Muscle of leg (tissue), 16 donors: ENCODE measurements at places on chromosomes 4 and X. TPM values are rescaled to one million over a fixed set of nuclear protein-coding genes. Genes with fewer than 3 reads are reported as not detected.

DNA sequence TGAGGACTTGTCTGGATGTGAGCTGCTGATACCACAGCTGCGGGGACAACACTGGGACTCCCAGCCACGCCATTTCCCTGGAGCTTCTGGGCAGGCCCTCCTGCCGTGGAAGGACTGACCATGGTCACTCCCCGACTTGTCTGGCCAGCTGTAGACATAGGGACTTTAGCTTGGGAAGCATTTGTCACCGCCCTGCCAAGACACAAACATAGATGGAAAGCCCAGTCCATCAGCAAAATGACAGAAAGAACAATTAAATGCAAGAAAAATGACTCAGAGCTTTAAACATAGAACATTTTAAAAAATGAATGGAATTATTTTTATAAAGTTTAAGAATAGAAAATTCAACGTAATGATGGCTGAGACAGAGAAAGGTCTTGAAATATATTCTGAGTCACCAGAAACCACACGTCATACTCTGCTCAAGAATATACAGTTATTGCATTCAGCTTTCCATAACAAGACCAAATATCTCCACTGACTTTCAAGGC, 107.6 kb upstream of the CBR4 start:
- no peak for DNase-seq

DNA sequence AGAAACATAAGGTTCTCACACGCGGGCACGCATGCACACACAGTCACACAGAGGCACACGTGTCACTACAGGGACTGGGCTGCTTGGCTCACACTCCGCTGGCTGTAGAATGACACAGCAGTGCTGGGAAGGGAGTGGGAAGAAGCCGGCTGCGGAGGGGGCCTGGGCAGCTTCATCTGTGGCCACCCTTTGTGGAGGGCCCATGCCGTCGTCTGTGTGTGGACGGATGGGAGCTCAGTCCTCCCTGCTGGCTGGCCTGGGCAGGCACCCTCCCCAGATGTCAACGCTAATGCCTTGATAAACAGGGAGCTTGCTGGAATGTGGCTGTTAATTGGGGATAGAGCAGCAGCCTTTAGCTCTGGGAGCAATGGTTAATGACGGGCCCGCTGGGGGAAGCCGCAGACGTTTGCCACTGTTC, 621.1 kb downstream of the BCOR start:
- DNase-seq, result peak; percentile 63

DNA sequence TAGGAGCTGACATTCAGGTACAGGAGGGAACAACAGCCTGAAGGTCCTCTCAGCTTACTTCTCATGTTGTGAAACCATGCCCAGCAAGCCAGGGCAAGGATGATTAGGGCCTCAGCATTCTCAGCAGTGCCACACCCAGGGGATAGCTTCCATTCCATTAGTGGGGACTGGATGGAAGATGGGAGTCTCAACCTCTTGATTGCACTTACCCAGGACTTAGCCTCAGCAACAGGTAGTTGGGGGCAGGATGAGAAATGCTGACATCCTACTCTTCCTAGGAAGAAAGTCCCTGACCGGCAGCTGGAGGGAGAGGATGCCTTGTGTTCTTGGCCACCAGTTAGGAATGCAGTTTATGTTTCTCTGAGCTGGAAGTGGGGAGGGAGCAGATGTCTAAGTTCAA, 8.8 kb upstream of the BEX3 start:
- no peak for DNase-seq

GRCh38 chrX:110218591-110218990, 99.3 kb downstream of the AMMECR1 start:
- DNase-seq, result no peak

- DNase-seq, result peak; percentile 22
Observed at GRCh38 chrX:1661048-1661921, 46.4 kb downstream of the ASMT start.

DNA sequence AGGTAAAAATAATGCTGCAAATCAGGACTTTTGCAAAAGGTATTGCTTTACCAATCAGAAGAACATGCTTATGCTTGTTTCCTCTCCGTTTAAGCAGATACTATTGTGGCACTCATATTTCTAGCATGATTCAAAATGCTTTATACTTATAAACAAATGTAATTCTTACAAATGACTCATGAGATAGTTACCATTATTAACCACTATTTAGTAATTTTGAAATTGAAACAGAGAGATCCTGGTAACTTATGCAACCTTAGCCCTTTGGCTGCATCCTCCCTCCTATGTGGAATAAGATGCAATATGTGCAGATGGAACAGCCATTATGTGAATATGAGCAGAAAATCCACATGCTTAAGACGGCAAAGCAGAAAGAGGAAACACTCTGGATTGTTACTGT, 164.7 kb downstream of the PCDH18 start:
- peak; percentile 24 for DNase-seq

GRCh38 chr4:3740256-3740655, 25.9 kb upstream of the ADRA2C start:
- no peak for DNase-seq

GRCh38 chr4:22417408-22417807, 98.5 kb downstream of the ADGRA3 start:
- DNase-seq, result no peak

DNA sequence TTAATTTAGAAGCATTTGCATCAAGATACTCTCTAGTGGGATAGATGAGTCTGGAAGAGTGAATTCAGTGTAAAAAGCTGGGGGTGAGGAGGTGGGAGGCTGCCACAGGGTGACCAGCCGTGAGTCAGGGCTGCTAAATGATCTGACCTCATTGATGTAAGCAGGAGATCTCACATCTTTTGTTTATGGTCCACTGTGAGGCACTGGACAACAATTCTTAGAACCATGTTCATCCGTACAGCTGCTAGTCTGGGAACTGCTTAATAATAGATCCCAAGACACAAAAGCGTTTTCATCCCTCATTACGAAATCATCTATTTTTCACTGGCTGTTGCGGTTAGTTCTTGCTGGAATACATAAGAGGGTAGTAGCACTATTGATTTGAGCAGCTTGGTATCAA, 14.1 kb downstream of the KLF3 start:
- DNase-seq, result peak; percentile 90

- DNase-seq, result peak; percentile 16
Observed at GRCh38 chrX:111568354-111568753, 56.9 kb downstream of the SERTM2 start.

DNA sequence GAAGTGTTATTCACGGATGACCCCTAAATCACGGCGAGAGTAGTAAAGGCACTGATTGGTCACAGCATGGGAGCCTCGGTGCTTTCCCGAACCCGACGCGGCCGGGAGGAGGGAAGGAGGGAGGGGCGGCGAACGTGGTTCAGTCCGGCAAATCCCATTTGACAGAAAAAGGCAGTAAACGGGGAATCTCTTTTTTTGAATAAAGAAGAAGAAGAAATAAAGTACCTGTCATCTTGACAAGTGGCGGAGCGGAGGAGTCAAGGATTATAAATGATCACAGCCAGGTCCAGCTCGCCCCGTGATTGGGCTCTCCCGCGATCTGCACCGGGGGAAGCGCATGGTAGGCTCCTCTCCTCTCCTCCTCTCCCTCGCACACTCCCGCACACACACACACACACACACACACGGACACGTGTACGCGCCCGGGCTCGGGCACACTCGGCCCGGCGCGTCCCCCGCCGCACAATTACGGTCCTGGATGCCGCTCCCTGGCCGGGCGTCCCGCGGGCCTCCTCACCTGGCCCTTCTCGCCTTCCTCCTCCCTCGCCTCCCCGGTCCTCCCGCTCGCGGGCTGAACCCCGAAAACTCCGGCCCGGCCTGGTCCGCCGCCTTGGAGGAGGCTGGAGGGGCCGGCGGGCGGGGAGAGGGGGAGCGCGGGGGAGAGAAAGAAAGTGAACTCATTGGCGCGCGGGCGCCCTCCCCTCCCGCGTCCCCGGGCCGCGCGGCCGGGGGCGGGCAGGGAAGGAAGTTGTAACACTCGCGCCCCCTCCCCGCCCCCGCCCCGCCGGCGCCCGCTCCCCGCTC, 99.2 kb upstream of the TENM3 start:
- DNase-seq, result peak; percentile 85

DNA sequence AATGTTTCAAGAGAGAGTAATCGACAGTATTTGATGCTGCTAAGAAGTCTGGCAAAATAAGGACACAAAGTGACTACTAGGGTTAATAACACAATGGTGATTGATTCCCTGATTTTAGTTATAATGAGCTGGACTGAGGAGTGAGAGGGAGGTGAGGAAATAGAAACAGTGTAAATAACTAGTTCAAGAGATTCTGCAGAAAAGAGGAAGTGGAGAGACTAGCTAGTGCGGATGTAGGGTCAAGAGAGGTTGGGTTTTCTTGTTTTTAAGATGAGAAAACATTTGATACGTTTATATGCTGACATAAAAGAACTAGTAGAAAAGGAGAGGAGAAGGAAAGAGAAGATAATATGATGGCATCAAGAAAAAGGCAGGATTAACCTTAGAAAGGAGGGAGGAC, 12.2 kb upstream of the TRPC5 start:
- no peak for DNase-seq

DNA sequence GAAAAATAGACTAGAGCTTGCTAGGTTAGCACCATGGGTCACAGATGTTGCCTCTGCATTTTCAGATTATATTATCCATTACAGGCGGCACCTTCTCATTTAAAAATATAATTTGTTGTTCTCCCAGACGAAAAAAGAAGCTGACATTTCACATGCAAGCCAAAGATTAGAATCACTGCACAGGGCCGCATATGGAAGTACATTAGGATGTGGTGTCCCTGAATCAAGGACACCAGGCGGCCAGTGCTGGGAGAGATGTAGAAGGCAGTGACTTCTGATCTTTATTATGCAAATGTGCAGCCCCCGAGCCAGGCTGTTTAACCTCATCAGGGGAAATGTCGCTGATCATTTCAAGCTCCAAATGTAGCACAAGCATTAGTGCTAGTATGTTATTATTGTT, 22.8 kb downstream of the REELD1 start:
- DNase-seq, result no peak

DNA sequence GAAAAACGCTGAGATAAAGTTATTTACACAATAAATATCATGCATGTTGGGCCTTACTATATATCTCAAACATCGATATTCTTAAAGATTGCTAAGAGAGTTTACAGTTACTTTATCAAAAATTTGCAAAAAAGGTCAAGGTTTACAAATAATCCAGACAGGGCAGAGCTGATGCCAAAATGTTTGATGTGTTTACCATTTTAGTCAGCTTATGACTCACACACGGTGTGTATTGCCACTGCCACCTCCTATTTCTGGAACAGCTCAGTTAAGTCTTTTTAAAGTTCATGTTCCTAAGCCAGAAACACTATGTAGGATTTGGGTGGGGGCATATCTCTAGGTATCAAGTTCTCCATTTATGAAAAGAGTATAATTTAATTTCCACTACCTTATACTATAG, 580.6 kb downstream of the INPP4B start:
- DNase-seq, result peak; percentile 25

GRCh38 chr4:168483811-168484210, 3.5 kb upstream of the DDX60L start:
- no peak for DNase-seq

- peak; percentile 77 for DNase-seq
Observed at GRCh38 chrX:72121383-72121782, 10.3 kb downstream of the RTL5 start.

DNA sequence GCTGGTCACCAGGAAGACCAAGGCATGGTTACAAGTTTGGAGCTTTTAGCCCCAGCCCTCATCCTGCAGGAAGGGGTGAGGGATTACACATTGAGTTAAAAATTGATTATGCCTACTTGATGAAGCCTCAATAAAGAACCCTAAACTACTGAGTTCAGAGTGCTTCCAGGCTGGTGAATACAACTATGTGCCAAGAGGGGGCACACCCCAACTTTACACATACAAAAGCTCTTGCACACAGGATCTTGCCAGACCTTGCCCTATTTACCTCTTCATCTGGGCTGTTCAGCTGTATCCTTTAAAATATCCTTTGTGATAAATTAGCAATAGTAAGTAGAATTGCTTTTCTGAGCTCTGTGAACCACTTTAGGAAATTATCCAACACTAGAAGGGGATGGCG, 489.3 kb downstream of the INPP4B start:
- no peak for DNase-seq

DNA sequence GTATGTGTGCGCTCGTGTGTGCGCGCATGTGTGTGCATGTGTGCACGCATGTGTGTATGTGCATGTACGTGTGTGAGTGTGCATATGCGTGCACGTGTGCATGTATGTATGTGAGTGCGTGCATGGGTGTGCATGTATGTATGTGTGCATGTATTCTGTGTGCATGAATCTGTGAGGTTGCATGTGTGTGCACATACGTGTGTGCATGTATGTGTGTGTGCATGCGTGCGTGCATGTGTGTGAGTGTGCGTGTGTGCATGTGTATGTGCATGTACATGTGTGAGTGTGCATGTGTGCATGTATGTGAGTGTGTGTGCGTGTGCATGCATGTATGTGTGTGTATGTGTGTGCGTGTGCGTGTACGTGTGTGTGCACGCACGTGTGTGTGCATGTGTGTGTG, 241.5 kb downstream of the SHOX start:
- DNase-seq, result no peak

DNA sequence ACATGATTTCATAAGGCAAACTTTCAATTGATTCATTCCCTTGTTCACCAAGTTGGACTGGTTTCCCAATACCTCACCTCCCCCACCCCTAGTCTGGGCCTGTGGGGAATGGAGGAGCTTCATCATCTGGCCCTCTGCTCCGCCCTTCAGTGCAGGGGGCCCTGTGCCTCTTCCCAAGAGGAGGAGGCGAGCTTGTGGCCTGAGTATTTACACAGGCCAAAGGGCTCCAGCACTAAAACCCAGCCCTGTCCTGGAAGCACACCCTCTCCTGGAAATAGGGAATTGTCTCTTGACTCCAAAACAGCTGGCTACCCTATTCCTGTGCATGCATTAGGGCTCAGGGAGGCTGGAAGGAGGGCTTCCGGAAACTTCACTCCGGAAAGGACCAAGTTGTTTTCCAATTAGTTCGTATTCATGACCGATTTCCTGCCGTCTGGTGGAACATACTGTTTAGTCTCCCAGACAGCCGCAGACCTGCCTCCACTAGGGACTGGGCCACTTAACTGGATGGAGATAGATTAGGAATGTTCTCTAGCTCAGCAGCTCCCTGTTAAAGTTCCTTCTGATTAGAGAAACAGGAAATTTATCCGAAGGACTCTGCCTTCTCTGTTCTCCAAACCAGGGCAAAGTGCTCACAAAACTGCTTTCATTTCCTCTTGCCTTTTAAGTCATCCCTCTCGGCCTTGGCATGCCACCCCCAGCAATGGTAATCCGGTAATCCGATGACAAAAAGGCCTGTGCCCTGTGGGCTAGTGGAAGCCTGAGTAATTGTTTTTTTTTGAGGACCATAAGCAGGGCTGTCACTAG, 5.8 kb downstream of the SRPX2 start:
- peak; percentile 92 for DNase-seq

GRCh38 chrX:48153769-48154168, 23.3 kb downstream of the SPACA5B start:
- no peak for DNase-seq

RASL11B gene
- total RNA-seq, result 7.5 TPM

UVSSA gene
- 5.9 TPM for total RNA-seq

FAM114A1 gene
- 77.9 TPM for total RNA-seq

UGT2A1 gene
- total RNA-seq, result 0.31 TPM

PLAC8 gene
- 0.84 TPM for total RNA-seq

SSX1 gene
- total RNA-seq, result not detected

SLC6A14 gene
- not detected for total RNA-seq

RAB39B gene
- total RNA-seq, result 0.40 TPM

ADH4 gene
- total RNA-seq, result not detected

EMCN gene
- 36.1 TPM for total RNA-seq

ARHGAP24 gene
- 66.1 TPM for total RNA-seq
